Effector CD4-positive, alpha-beta T cell (primary cell): ENCODE measurements at places on chromosomes 6 and 20.

GRCh38 chr6:112879920-112880413, 532.8 kb downstream of the RFPL4B start:
- peak; percentile 10 for DNase-seq

GRCh38 chr20:38883981-38884733, 42.1 kb upstream of the FAM83D start:
- DNase-seq = no peak

- no peak for DNase-seq
Measured at GRCh38 chr6:22023937-22024336, 272.9 kb downstream of the PRL start.

DNA sequence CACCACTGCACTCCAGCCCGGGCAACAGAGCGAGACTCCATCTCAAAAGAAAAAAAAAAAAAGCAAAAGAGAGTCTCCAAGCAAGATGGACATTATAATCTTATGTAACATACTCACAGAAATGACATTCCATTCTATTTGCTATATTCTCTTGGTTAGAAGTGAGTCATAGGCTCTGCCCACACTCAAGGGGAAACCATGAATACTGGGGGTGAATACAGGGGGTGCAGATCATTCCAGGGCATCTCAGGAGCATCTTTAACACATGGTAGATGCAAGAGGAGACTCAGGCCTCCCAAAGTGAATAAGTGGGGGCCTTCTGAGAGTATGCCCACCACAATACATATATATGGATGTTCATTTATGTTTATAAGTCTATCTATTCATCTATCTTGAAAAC, 18.3 kb upstream of the RANBP9 start:
- no peak for DNase-seq

DNA sequence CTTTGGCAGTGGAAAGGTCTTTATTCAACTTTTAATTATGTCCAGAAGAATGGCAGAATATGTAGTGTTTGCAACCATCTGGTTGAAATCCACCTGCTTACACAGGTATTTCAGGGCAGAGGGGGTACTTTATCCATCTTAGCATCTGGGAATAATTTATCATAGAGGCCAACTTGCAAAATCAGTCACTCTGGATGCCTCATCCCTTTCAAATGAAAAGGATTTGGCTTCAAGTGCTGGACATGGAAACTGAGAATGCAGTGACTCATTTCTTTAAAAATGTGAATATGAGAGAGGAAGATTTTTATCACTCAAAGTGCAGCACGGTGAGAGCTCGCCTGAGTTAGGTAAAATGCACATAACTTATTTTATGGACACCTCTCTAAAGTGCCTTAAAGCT, 758.3 kb downstream of the KIF16B start:
- DNase-seq = no peak

GRCh38 chr20:41573955-41574354, 44.2 kb downstream of the CHD6 start:
- DNase-seq = no peak

- no peak for DNase-seq
Measured at GRCh38 chr6:82240186-82240585, 7.4 kb downstream of the IBTK start.
